ENCODE measurements at places on chromosomes 6 and 20.

- no peak for DNase-seq
These were observed 552.0 kb downstream of the C6orf118 start for GRCh38 chr6:164757451-164757850.

GRCh38 chr20:40339661-40340449, 349.2 kb downstream of the MAFB start:
- DNase-seq, result no peak

DNA sequence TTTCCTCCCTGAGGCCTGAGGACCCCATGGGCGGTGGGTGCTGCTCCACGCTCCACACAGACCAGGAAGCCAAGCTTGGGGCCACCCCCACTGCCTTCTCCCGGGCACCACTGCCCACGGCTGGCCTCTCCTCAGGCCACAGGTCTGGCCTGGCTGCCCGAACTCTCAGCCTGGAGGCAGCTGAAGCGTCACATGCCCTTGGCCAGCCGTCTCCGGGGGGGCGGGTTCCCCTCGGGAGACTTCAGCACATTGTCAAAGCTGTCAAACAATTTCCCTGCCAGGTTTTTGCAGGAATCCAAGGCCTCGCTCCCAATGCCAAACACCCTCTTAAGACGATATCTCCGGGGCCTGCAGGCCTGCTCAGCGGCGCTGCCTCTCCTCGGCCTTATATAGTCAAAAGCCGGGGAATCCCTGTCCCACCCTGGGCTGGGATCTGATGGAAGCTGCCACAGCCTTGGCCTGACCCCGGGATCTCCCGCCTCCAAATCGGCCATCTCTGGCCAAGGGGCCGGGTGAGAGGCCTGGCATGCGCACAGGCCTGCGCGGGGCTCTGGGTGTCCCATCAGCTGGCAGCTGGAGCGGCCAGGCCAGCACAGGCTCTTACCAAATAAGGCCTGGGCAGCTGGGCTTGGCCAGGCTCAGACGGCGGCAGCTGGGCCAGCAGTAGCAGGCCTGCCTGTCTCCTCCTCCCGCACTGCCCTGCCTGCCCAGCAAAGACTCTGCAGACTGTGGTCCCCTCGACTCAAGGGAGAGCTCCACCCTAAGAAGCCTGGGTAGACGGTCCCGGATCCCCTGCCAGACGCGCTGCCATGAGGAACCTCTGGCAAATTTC, 49.7 kb downstream of the RBM38 start:
- DNase-seq, result no peak

GRCh38 chr20:56428881-56429280, 16.8 kb downstream of the CASS4 start:
- no peak for DNase-seq

DNA sequence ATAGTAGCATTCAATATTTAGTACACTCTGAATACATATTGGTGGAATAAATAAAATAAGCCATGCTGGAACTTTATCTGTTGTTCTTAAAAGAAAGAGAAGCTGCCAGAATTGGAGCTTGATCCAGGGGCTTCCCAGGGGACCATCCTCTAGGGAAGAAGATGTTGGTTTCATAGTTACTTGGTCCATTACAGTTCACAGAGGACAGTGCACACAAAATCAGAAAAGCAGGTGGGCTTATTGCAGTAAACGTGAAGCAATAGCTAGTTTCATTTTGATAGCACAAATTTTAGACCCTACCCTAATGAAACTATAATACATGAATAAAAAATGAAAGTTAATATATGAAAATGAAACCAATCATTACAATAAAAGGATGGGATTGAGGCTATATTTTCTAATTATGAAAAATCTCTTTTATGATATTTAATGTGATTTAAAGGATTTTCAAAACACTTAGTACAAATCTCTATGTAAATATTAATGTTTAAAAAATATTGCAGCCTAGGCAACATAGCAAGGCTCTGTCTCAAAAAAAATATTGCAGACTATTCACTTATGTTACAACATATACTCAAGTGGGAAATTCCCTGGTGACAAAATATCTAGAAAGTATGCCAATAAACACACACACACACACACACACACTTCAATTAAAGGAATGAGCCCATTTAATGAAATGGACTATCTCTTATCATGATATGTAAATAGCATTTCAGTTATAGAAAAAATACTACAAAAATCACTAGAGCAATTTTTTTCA, 227.0 kb upstream of the MARCKS start:
- DNase-seq, result no peak

- DNase-seq, result no peak
These were observed 234.9 kb downstream of the BCKDHB start for GRCh38 chr6:80341330-80341729.

GRCh38 chr6:34673064-34673463, 23.5 kb downstream of the ILRUN start:
- DNase-seq, result no peak

DNA sequence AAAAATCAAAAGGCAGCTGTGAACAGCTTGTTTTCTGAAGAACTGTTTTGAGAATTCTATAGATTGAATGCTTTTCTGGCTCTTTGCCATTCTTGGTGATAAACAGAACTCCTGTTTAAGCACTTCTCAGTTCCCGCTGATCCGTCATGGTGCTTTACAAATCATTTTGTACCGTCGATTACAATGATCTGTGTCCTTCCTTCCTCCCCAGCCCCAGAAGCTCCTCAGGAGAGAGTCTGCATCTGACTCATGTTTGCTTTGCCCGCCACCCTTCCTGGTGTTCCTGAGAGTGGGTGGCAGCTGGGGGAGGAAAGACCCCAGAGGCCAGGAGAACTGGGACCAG, 538.6 kb upstream of the MARCKS start:
- DNase-seq, result no peak

DNA sequence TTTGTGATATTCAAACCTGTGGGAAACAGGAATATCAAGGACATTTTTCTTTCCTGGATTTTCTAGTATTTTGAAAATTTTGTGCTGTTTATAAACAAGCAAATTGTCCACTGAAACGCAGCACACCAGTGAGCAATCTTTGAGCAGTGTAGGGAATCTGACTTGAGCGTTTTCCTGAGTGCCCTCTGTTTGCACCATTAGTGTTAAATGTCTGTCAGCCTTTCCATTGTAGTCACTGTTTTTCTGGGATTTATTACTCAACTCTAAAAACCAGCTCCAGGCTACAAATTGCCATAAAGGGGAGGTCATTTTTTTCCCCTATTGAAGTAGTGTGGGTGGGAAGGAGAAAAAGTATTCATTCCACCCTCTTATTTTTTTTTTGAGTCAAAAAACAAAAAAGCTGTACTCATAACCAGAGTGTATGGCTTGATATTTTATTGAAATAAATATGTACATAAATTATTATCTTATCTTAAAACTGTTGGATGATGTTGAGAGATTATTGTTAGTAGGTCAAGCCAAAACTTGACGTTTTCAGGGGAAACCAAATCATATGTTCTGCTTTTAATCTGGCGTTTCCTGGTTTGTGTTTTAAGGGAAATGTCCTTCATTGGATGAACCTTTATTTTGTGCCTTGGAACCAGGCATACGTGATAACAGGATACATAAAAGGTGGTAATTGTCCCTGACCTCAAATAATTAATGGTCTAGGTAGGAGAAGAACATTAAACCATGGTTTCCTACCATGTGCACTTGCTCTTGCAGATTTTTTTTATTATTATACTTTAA, 51.8 kb downstream of the TSHZ2 start:
- DNase-seq, result no peak

DNA sequence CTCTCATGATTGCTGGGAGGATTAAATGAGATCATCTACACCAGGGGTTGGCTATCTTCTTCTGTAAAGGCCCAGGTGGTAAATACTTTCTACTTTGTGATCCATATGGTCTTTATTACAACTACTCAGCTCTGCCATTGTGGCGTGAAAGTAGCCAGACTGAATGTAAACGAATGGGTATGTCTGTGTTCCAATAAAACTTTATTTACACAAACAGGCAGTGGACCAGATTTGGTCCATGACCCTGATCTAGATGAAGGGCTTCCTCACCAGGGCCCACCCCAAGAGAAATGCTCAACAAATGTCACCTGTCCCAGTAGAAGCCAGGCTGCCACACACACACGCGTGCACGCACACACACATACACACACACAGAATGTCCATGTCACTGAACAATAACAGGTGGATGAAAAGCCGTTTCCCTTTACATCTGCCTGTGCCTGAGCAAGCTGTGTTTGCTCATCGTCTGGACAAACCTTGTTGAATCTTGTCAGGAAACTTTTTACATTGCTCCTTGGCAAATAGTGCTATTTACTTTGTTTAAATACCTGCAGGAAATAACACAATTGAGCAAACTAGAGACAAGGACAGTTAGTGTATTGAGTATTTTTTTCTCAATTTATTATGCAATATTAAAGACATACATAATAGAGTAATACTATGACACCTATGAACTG, 114.3 kb downstream of the EYA2 start:
- DNase-seq, result no peak
